ENCODE measurements at places on chromosomes 4 and X. TPM values are rescaled to one million over a fixed set of nuclear protein-coding genes. Genes with fewer than 3 reads are reported as not detected.

SPANXC gene
- not detected for total RNA-seq

ACOT9 gene
- total RNA-seq = 72.6 TPM

ODAPH gene
- not detected for total RNA-seq

DNA sequence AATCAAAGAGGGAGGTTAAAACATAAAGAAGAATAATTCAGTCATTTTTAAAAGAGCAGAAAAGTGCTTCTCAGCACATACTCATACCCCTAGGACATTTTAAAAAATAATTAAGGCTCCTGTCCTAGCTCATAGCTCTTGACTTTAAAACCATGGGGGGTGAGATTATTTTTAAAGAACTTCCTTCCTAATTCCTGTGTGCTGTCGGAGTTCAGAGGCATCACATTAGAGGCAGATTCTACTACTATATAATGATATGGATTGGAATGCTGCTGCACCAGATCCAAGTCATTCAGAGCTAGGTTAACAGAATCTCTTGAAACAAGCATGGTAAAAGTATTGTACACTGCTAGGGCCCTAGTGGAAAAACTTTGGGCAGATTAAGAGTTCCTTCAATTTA lies 456.5 kb upstream of the ADGRL3 start:
- no peak for DNase-seq

- DNase-seq = peak; percentile 81
Observed at GRCh38 chrX:68997911-68998310, 167.3 kb downstream of the PJA1 start.

DNA sequence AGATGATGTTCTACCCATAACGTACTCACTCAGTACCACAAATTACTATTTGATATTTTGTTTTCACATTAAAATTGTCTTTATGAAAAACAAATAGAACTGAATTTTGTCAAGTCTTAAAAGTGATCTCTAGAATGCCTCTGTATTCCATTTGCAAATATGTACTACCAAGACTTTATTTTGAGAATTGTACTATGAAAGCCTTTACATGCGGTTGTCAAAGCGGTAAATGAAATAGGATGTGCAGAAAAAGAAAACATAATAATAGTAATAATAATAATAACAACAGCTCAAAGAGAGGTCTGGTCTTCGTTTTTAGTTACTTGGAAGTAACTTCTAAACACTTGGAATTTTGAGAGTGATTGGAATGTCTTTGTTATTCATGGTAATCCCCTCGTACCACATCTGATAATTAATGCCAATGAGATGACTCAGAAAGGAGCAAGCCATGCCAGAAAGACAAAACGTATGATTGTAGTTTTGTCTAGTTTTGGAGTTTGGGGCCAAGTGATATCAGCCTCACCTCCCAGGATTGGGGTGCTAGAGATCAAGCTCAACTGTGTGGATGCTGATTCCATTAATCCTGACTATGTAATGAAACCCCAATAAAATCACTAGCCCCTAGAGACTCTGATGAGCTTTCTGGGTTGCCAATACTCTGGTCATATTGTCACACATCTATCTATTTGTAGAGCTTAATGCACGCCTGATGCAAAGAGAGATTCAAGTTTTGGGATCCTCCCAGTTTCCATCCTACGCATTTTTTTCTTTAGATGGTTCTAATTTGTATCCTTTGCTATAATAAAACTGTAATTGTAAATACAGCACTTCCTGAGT lies 20.2 kb upstream of the CTSO start:
- DNase-seq = no peak

DNA sequence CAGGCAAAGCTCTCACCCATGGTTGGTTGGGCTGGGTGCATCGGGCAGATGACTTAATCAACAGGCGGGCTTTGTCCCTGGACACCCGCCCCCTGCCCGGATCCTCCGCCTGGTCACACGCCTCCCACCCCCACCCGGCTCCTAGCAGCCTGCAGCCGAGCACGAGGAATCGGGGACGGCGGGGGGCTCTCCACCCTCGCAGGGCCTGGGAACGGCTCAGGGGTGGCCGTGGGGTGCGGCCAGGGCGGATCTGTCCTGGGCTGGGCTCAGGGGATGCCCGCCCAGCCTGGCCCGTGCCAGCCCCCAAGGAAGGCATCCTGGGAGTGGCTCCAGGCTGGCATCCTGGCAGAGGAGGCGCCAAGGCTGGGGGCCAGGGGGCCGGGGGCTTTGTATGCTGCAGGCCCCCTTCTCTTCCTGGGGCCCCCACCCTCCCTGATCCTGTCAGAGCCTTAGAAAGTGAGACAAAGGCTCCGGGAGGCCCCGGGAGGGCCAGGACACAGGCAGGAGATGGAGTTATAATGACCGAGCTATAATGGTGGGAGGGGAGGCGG lies 32.5 kb upstream of the FGFR3 start:
- no peak for DNase-seq

Data from cardiac septum (tissue), 1 donor.